ENCODE measurements at places on chromosomes 16 and 17.
A peak's percentile ranks its signal among the peaks of the same experiment; 100 is the strongest.

DNA sequence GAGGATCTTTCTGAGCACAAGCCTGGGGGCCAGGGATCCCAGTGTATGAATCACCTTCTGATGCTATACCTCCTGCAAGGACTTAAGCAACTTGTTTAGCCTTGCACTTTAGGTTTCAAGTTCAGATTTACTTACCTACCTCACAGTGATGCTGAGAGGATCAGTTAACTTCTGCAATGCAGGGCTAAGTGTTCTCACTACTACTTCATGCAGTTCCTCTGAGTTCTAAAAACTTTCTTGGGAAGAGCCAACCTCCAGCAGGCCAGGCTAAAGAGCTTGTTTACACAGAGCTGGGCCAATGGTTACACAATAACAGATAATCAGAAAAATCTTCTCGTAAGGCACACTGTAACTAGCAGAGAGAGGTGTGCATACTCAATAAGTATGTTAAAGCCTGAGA is 13.0 kb downstream of the VEZF1 start:
- DNase-seq, result peak; percentile 33

- DNase-seq, result no peak
Measured at GRCh38 chr17:77889866-77890760, 68.4 kb upstream of the TNRC6C start.

- DNase-seq, result peak; percentile 69
Measured at GRCh38 chr16:85227946-85228862, 115.9 kb upstream of the CIBAR2 start.

DNA sequence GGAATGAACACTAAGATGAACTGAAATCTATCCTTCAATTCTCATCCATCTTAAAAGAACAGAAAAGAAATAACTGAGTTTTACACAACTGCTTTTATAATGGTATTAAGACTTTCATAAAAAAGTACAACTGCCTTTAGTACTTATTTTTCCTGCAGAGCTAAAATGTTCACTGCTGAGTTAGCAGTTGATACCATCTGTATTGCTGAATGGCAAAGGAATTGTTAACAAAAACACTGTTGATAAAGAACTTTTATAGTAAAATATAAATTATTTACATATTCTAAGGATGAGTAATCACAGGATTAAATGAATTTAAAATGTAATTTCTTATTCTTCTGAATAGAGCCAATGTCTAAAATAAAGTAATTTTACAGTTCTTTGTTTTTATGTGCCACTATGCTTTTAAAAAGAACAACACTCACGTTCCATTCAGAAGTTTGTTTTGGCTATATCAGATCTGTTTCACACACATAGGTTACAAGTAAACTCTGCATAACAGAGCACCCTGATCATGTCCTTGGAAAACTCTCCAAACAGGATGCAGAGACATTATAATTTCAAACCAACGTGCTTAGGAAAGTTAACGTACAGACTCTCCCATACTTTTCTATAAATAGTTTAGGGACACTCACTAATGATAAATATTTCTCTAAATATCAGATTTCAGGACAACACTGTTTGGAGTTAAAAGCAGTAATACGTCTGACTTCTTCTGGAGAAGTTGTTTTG is 151.1 kb downstream of the ITFG1 start:
- DNase-seq, result peak; percentile 29

- DNase-seq, result no peak
Measured at GRCh38 chr16:89361751-89362539, 128.4 kb downstream of the ANKRD11 start.

DNA sequence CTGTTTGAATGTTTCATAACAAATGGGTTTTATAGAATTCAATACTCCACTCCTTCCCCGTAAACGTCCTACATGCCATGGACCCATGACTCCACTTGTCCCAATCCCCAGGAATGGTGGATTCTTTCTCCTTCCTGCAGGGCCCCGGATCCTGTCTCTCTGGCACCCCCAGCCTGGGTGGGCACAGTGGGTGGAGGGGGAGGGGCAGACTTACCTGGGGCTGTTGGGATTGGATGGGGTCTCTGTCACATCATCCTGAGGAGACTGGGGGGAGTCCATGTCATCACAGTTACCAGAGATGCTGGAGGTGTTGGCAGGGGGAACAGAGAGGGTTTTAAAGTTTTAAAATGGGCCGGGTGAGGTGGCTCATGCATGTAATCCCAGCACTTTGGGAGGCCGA is 13.2 kb downstream of the TRPV3 start:
- DNase-seq, result no peak

DNA sequence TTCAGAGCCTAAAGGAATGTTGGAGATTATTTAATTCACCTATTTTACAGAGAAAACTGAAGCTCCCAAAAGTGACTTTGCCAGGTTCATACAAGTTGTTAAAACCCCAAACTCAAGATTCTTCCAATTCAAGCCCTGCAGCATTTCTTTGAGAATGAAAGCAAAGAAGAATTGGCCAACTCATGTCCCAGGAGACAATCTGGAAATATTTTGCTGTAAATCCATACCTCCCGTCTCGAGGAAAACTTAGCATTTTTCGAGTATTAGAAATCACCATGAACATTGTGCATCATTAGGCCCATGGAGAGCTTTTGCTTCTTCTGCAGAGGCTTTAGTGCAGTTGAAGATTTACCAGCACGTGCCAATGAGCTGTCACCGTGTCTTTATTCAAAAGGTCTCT is 176.4 kb upstream of the KCNJ16 start:
- no peak for DNase-seq

DNA sequence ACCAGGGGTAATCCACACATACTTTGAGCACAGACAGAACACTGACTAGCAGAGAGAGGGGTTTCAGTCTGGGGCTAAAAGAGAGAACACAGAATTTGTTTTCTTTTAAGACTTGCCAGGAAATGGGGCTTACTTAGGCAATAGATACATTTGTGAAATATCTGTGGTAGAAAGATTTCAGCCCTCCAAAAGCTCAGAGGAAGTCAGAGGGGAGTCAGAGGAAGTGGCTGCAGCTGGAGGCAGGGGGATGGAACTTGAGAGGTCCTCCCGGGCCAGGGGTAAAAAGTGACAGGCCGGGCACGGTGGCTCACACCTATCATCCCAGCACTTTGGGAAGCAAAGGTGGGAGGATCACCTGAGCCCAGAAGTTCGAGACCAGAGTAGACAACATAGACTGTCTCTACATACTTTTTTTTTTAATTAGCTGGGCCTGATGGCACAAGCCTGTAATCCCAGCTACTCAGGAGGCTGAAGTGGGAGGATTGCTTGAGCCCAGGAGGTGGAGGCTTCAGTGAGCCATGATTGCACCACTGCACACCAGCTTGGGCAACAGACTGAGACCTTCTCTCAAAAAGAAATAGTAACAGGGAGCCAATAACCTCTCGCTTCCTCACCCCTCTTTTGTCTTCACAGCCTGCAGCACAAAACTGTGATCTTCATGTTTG is 49.9 kb downstream of the NLRC5 start:
- peak; percentile 87 for DNase-seq
